ENCODE measurements at places on chromosomes 1 and 21.
A peak's percentile ranks its signal among the peaks of the same experiment; 100 is the strongest.

- DNase-seq, result no peak
Observed at GRCh38 chr21:27741736-27742135, 774.8 kb upstream of the ADAMTS5 start.

- no peak for DNase-seq
Observed at GRCh38 chr1:19390166-19390850, 78.2 kb downstream of the SLC66A1 start.

DNA sequence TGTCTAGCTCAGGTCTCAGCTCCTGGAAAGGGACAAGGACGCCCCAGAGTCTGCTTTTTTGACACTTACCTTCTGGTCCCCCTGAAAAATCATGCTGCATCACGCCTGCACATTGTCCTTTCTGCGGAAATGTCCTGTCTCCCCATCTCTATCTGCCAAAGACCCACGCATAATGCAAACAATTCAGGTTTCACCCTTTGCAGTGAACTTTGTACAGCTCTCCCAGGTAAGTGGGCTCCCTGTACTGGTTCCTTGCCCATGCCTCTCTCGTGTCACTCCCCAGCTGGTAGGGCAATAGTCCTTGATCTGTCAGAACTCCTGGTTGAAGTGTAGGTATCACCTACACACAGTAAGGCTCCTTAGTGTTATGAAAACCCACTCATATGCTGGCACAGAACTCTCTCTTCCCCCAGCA lies 102.9 kb upstream of the IRF2BP2 start:
- DNase-seq, result no peak

DNA sequence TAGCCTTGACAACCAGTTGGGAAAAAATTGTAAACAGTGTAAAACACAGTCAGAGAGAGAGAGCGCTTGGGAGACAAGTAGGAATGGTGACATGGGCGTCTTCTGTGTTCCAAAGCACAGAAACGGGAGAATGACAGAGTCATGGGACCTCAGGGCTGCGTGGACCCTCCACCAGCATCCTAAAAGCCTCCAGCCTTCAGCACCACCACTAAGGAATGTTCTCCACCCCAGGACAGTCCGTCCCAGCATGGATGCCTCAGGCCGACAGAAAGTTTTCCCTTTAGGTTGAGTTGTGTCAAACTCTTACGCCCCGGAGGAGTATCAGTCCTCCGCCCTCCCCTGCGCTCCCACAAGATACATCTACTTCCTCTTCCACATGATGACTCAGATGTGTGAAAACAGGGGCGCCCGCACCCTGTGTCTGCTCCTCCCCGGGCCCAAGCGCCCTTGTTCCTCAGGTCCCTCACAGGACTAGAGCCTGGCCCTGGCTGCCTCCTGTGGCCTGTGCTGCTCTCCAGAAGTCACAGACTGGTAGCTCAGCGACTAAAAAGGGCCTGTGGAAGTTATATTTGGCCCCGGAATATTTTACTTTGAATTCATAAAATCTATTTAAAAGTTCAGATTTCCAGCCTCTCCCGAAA lies 63.9 kb upstream of the EFHD2 start:
- DNase-seq, result peak; percentile 13

- no peak for DNase-seq
Observed at GRCh38 chr1:119799599-119800177, 11.6 kb downstream of the REG4 start.

DNA sequence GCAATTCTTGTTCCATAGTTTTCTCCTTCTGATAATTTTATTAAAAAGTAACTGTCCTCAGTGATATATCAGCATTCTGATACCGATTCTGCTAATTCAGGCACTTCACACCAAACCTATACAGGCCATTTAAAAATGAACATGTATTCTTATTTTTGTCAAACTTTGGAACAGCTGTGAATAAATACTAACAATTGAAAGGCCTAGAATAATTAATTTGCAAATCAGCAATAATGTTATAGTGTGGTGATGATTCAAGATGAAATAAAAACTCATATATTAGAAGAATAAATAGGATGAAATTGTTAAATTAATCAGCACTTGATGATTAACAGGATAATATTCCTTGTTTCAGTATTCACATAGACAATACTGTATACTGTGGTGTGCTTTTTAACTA lies 9.9 kb downstream of the CDKN2C start:
- no peak for DNase-seq

- DNase-seq, result no peak
Observed at GRCh38 chr1:85135392-85135798, 65.4 kb downstream of the SYDE2 start.

GRCh38 chr1:77068013-77068412 lies 151.2 kb downstream of the PIGK start:
- no peak for DNase-seq

DNA sequence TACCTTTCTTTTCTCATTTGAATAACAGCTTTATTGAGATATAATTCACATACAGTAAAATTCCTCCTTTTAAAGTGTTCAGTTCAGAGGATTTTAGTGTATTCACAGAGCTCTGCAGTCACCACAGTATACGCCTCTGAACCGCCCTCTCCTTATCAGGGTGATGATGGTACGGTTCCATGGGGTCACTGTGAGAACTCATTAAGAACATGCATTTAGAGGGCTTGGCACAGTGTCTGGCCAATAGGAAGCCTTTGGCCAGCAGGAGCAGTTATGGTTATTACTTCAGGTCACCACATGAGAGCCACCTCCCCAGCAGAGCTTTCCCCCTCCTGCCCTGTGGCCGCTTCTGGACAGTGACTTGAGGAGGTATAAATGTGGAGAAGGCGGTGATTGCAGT lies 27.3 kb downstream of the KCNQ4 start:
- no peak for DNase-seq

DNA sequence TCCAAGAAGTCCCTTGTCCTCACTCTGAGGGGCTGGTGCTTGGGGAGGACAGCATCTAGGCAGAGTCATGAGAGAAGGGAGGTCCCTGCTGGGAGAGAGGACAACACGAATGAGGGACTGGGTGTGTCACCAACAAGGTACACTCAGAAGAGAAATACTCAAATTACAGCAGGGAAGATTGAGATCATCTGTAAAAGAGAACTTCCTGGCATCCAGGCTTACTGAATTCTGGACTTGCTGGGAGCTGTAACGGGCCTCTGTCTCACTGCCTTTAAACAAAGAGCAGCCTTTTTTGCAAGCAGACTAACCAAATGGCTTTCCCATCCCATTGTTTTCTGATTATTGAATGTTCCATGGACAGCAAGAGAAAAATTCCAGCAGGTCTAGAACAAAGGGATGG lies 195.7 kb upstream of the RAB4A start:
- DNase-seq, result no peak

GRCh38 chr1:78224861-78225552 lies 179.2 kb downstream of the GIPC2 start:
- DNase-seq, result no peak

GRCh38 chr1:247500865-247501264 lies 35.4 kb downstream of the OR2C3 start:
- DNase-seq, result no peak

DNA sequence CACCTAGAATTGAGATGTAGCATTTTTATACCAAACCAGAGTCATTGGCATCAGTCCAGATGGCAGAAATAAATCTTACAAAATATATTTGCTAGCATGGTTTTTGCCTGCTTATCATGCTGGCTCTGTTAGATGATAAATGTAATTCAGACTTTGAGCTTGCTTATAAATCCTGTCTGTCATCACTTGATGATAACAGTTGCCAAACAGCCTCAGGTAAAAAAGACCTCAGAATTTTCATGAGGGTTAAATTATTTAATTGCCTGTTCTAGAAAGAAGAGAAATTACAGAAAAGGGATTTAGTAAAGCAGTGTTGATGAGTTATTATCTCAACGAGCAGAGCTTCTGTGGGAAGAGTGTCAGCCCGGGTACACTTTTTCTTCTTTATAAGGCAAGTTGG lies 83.3 kb downstream of the FNBP1L start:
- no peak for DNase-seq

DNA sequence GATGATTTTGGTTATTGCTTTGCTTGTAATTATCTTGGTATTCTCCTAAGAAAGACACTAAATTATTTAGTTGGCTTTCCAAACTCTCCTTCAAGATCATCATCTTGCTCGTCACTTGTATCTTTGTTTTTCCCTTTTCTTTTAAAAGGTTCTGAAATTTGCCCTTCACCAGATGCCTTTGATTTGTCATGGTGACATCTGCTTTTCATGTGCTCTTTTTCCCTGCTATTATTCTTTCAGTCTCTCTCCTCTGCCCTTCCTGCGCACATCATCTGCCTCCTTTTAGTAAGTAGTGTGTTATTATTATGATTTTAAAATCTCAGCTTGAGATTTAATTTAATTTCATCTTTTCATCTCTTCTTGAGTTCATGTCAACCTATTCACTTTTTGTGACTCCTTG lies 92.1 kb downstream of the BACH1 start:
- no peak for DNase-seq

DNA sequence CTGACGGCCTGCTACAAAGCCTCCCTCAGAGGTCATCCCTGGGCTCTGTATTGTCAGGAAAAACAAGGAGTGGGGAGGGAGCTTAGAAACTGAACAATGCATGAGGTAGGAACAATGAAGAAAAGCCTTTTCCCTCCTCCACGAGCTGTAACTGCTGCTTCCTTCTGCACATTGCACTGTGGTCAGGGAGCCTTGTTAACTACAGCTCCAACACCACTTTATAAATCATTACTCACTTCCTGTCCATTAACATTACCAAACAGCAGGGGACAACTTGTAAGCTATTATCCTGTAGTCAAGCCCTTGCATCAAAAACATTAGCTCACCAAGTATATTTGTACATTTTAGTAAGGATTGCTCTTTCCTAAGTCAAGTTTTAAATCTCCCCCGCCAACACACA lies 336.0 kb upstream of the NR5A2 start:
- no peak for DNase-seq

DNA sequence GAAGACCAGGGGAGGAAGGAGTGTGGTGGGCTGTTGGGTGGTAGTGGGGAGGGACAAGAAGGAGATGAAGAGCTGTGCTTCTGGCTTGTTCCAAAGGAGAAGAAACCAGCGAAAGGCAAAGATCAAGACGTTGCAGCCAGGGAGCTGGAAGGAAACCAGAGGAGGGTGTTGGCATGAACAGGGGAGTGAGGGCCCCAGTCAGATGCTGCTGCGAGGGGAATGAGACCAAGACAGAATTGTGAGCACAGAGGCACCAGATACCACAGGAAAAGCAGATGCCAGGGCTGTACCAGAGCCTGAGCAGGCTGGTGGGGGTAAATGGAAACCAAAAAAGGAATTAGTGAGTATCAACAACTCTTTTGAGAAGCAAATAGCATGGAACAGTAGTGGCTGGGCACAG lies 6.0 kb downstream of the LAD1 start:
- DNase-seq, result no peak

GRCh38 chr1:103024051-103024450 lies 84.3 kb downstream of the COL11A1 start:
- no peak for DNase-seq

DNA sequence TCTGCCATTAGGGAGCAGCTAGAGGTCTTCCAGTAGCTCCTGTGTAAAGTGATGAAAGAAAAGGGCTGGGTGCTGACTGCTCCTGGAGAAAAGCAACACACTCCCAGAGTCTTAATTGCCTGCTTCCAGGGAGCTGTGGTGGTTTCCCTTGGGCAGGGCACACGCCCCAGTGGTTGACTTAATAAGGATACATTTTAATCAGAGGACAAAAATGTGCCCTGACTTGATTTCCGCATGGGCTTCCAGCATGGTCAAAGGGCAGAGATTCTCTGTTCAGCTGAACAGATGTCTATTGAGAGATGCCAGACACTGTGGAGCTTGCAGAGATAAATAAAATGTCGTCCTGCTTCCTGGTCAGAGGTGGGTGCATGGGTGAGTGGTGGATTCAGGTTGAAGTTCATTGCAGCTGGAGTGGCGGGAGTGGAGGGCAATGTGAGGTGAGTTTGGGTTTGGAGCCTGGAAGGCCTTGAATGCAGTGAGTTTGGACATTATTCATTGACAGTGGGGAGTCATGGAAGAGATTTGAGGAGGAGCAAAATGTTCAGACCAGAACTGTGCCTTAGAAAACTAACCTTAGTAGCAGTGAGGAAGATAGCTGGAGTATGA lies 16.0 kb downstream of the QSOX1 start:
- no peak for DNase-seq

DNA sequence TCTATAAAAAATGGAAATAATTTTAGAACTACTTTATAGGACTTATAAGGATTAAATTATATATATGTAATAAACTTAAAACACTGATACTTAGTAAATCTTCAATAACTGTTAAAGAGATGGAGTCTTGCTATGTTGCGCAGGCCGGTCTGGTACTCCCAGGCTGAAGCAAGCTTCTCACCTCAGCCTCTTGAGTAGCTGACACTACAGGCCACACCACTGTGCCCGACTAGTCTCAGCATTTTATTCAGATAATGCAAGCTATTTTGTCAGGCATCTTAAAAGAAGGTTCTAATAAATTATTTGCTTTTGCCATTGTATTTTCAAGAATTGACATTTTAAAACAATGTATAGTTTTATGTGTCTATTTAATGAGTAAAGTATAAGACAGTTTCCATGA lies 20.8 kb downstream of the CNST start:
- DNase-seq, result no peak

GRCh38 chr21:46667741-46668380 lies 32.4 kb downstream of the PRMT2 start:
- DNase-seq, result no peak

GRCh38 chr1:189550498-189550897 lies 927.2 kb downstream of the BRINP3 start:
- no peak for DNase-seq

GRCh38 chr1:167066333-167067122 lies 23.6 kb downstream of the GPA33 start:
- DNase-seq, result no peak

Measured in esophagus squamous epithelium (tissue), 5 donors.